Activated T-helper 1 cell treated with Interleukin-2 at 50 U/mL for 16 hours (primary cell): ENCODE measurements at places on chromosomes 2 and 18.

DNA sequence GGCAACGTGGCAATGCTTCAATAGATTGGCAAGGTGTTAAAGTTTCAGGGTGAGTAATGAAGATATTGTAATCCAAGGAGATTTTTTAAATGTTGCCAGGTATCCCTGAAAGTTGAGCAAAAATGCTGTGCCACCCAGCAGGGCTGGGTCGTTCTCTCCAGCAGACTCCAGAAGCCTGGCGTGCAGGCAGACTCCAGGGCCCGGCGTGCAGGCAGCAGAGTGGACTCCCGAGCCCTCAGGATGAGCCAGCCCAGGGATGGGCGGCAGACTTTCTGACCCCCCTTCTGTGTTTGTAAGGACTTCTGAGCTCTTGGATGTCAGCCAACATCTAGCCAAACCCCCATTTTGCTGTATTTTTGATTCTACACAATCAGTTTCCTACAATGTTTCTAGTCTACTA is 289.1 kb downstream of the ZNF516 start:
- no peak for DNase-seq

GRCh38 chr2:107068069-107068916 is 182.3 kb upstream of the ST6GAL2 start:
- DNase-seq, result no peak

GRCh38 chr2:33337385-33337960 is 139.0 kb upstream of the RASGRP3 start:
- no peak for DNase-seq

DNA sequence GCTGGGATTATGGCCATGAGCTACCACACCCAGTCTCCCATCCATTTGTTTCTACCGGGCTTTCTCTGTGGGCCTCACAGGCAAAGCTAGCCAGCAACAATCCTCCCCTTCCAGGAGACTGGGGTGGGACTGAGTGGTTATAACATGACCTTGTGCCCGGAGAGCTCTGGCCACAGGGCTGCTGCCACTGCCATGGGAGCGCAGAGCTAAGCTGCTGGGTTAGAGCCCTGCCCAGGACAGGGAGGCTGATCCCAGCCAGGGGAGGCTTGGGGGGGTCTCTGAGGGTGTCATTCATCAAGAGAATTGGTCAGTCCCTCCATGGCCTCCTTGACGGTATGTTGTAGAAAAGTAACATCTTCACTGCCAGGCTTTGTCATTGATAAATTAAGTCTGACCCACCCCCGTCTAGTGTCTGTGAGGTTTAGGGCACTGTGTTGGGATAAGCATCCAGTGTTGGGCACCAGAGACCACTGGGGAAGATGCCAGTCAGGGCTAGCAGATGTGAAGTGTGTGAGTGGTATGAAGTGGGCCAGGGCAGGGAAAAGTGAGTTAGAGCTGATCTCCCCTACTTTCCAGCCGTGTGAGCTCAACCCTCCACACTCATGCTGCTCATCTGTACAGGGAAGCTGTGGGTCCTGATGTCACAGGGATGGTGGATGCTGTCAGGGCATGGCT is 368.4 kb upstream of the HS6ST1 start:
- DNase-seq, result no peak

DNA sequence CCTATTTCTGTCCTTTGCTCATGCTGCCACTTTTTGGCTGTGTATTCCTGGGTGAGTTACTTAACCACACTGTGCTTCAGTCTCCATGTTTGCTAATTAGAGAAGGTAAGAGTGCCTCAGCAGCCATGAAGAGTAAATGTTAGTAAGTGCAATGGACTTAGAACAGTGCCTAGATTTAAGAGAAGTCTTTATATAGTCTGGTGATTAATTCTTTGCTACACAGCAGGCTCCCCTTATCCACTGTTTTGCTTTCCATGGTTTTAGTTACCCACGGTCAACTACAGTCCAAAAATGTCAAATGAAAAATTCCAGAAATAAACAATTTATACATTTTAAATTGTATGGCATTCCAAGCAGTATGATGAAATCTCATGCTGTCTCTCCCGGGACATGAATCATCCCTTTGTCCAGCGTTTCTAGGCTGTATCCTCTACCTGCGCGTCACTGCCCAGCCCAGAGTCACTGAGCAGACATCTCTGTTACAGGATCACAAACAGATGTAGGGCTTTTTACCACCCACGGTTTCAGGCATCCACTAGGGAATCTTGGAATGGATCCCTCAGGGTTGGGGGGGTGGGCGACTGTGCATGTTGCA is 91.0 kb downstream of the CTIF start:
- DNase-seq, result no peak

GRCh38 chr2:190791976-190792575 is 88.5 kb upstream of the GLS start:
- DNase-seq, result no peak

- no peak for DNase-seq
Observed at GRCh38 chr2:111145103-111145760, 24.5 kb downstream of the BCL2L11 start.

GRCh38 chr2:178629463-178629862 is 149.2 kb downstream of the PLEKHA3 start:
- no peak for DNase-seq

DNA sequence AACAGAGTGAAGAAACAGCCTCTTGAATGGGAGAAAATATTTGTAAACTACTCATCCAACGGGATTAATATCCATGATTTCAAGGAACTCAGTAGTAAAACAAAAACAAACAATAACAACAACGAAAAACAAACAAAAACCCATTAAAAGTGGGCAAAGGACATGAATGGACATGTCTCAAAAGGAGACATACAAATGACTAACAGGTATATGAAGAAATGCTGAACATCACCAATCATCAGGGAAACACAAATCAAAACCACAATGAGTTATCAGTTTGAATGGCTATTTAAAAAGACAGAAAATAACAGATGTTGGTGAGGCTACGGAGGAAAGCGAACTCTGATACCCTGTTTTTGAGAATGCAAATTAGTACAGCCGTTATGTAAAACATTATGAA is 224.8 kb upstream of the NRXN1 start:
- no peak for DNase-seq

GRCh38 chr2:149885468-149885867 is 297.9 kb upstream of the MMADHC start:
- no peak for DNase-seq

DNA sequence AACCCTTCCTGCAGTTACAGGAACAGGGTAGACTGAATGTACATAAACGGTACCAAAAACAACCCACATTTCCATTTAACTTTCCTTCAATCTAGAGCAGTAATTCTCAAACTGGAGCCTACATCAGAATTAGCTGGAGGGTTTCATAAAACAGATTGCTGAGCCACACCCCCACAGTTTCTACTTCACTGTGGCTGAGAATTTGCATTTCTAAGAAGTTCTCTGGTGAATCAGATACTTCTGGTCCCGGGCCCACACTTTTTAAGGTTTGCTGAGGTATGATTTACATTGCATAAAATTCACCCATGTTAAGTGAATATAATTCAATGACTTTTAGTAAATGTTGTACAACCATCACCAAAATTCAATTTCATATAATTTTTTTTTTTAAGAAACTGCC is 113.7 kb downstream of the SRBD1 start:
- no peak for DNase-seq

DNA sequence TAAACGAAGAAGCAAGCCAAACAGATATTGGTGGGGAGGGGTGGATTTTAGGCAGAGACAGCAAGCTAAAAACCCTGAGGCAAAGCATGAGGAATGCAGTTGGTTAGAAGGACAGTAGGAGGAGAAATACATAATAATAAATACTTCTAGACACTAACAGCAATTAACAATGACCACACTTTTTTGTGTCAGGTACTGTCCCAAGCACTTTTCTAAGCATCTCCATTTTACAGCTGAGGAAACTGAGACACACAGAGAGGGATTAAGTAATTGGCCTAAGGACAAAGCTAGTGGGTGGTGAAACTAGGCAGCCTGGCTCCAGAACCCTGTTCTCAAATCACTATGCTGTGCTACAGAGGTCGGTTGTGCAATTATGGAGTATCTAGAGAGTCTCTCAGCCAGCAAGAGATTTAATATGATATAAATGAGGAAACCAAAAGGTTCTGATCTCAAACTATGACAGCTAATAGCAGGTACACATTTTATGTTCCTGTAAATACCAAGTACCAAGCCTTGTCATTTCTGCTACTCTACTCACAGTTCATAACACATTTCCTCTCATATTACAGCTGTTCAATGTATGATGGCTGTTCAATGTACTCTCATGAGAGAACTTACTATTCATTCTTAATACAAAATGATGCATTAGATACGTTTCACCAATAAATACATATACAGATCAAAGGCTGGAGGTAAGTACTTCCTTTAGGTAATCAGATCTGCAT is 5.3 kb downstream of the MAP4K3 start:
- DNase-seq, result no peak

- no peak for DNase-seq
Observed at GRCh38 chr18:44500808-44501610, 179.7 kb upstream of the SETBP1 start.

GRCh38 chr2:99918389-99918788 is 224.0 kb downstream of the AFF3 start:
- DNase-seq, result no peak

DNA sequence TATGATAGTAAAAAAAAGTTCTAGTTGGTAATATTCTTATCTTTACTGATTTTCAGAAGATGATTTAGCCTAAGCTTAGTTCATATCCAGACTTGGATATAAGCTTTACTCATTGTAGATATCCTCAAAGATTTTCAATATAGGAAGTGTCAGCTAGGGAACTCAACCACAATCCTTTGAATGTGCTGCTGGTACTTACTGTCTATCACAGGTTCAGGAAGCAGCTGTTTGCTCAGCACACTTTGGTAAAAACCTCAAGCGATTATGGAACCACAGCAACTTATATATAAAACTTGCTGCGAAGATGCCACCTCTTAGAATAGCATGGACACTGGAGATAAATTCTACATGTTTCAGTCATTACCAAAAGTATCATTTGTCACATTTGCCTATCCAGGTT is 60.1 kb upstream of the TNFRSF11A start:
- DNase-seq, result no peak

DNA sequence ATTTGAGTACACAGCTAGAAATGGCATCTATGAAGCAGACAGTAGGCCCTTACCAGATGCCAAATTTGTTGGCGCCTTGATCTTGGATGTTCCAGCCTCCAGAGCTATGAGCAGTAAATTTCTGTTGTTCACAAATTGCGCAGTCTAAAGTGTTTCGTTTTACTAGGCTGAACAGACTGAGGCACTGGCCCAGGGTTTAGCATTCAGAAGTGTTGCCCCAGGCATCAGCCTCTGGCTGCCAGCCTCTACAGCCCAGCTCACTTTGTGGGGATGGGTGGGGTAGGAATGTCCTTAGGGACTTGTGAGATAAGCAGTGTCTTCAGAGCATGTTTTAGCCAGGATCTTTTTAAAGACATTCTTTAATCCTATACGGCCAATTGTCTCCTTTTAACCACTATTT is 51.5 kb upstream of the MGAT5 start:
- no peak for DNase-seq

GRCh38 chr18:63412953-63413352 is 9.3 kb downstream of the VPS4B start:
- no peak for DNase-seq
